ENCODE measurements at places on chromosomes 3 and 15.

- no peak for DNase-seq
Measured at GRCh38 chr3:48186631-48187300, 1.5 kb downstream of the CDC25A start.

- no peak for DNase-seq
Measured at GRCh38 chr15:70103880-70104626, 6.3 kb upstream of the TLE3 start.

DNA sequence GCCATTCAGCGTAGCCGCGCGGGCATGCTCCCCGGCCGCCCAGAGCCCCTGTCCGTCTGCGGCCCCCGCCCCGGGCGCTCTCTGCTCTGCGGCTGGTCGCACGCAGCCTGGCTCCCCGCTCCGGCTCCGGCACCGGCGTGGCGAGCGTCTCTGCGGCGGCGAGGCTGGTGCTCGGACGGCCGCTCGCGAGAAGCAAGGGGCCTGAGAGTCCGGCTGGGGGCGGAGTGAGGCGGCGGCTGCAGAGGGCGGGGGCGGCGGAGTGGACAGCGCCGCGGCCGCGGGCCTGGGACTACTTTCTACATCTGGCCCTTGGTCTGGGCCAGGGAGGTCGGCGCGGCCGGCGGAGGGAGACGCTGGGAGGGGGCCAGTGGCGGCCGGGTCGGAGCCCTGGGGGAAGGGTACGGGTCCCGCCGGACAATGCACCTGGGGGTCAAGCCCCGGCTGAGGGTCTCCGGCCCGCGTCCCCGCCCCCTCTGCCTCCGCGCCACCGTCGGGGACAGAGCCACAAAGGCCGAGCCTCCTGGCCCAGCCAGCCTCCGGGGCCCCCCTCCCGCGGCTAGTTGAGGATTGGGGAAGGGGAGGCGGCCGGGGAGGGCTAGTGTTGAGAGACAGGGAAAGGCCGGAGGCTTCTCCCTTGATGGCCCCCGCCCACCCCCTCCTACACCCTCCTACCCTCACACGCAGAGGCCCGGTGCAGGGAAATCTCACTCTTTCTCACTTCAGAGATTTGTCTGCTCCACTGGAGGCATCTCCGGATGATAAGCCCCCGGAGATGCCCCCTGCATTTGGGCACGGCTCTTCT, at the start of gene PRTG:
Gene PRTG (minus strand): TSS at position 226 of the 802 bp plus-strand sequence. CDS start 221 bp downstream, at position 5.
- no peak for DNase-seq

DNA sequence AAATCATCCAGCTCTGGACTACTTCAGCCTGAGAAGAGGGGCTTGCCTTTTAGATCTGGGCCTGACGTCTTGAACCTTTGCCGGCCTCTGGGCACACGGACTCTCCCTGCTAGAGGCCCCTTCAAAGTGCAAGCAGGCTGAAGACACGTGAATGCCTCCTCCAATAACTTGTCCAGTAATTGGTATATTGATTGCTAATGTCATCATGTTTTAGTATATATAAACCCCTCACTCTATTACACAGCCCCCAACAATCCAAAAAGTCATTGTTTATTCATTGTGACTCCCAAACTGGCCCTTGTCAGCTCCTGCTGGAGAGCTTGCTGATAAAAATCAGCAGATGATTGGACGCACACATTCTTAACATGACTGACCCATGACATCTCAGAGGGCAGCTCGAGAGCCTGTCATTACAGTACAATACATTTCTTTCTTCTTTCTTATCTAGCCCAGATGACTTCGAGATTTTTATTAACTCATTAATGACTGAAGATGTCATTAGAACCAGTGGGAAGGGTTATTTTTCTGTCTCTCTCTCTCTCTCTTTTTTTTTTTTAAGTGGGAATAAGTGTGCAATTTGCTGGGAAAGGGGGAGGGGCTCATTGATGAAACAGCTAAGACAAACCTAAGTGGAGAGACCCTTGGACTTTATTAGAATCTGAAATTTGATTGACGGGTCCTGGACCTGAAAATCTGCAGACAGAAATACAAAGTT, 65.5 kb upstream of the NR2F2 start:
- peak; percentile 35 for DNase-seq
